ENCODE measurements at places on chromosomes 4 and X. TPM values are rescaled to one million over a fixed set of nuclear protein-coding genes. Genes with fewer than 3 reads are reported as not detected.

BEX5 gene
- total RNA-seq: 2.7 TPM

DDX53 gene
- not detected for total RNA-seq

NAA11 gene
- not detected for total RNA-seq

NIPAL1 gene
- total RNA-seq: 0.23 TPM

TGIF2LX gene
- total RNA-seq: not detected

NLRP2B gene
- total RNA-seq: not detected

HELT gene
- not detected for total RNA-seq

ATOH1 gene
- total RNA-seq: not detected

ASB11 gene
- total RNA-seq: 70.1 TPM

CD38 gene
- 3.7 TPM for total RNA-seq

ART3 gene
- total RNA-seq: 129 TPM

ARX gene
- not detected for total RNA-seq

NXF2B gene
- total RNA-seq: not detected

TEX28 gene
- not detected for total RNA-seq

CCNB3 gene
- total RNA-seq: 0.08 TPM

TEC gene
- total RNA-seq: 3.7 TPM

NPY2R gene
- total RNA-seq: not detected

REELD1 gene
- total RNA-seq: not detected

EGFL6 gene
- total RNA-seq: not detected

CHIC1 gene
- 13.8 TPM for total RNA-seq

TADA2B gene
- total RNA-seq: 32.9 TPM

C4orf54 gene
- total RNA-seq: 0.99 TPM

ZDHHC15 gene
- total RNA-seq: 2.4 TPM

SOWAHD gene
- 0.37 TPM for total RNA-seq

LRAT gene
- not detected for total RNA-seq

HSFX4 gene
- total RNA-seq: not detected

MAGEE2 gene
- 0.36 TPM for total RNA-seq

PNMA6A gene
- 2.6 TPM for total RNA-seq

RFC1 gene
- 37.5 TPM for total RNA-seq

ESX1 gene
- total RNA-seq: not detected

USP26 gene
- not detected for total RNA-seq

MAGEA2B gene
- not detected for total RNA-seq

CNKSR2 gene
- total RNA-seq: 1.1 TPM

CHM gene
- total RNA-seq: 15.5 TPM

TRIM60 gene
- total RNA-seq: not detected

TEX13B gene
- not detected for total RNA-seq

TCEAL6 gene
- not detected for total RNA-seq

PHOX2B gene
- not detected for total RNA-seq

GAGE12F gene
- total RNA-seq: not detected

AREG gene
- total RNA-seq: 2.9 TPM

NOX1 gene
- total RNA-seq: not detected

DSPP gene
- not detected for total RNA-seq

MSMO1 gene
- 14.7 TPM for total RNA-seq

Data from right cardiac atrium (tissue), 5 donors.